ENCODE measurements at places on chromosomes 16 and 17.

- peak; percentile 84 for DNase-seq
These were observed at the start of gene CANT1 for GRCh38 chr17:79009397-79010303. Gene CANT1, minus strand, starts transcription at chr17:79009764. Its CDS starts 12,142 bp downstream, at chr17:78997622.

GRCh38 chr17:9487406-9487805 lies 88.2 kb downstream of the STX8 start:
- DNase-seq = no peak

DNA sequence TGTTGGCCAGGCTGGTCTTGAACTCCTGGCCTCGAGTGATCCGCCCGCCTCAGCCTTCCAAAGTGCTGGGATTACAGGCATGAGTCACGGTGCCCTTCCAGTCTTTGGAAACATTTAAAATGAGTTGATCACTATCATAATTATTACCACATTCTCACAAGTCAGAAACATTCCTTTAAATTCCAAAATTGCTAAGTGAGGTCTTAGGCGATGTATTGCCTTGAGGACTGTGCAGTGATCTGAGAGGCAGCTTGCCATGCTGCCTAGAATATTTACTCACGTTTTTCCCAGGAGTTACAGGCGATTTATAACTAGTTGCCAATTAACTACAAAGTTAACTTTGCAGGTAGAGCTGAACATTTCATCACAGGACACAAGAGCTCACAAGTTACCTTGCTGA lies 5.7 kb upstream of the ATXN1L start:
- no peak for DNase-seq

DNA sequence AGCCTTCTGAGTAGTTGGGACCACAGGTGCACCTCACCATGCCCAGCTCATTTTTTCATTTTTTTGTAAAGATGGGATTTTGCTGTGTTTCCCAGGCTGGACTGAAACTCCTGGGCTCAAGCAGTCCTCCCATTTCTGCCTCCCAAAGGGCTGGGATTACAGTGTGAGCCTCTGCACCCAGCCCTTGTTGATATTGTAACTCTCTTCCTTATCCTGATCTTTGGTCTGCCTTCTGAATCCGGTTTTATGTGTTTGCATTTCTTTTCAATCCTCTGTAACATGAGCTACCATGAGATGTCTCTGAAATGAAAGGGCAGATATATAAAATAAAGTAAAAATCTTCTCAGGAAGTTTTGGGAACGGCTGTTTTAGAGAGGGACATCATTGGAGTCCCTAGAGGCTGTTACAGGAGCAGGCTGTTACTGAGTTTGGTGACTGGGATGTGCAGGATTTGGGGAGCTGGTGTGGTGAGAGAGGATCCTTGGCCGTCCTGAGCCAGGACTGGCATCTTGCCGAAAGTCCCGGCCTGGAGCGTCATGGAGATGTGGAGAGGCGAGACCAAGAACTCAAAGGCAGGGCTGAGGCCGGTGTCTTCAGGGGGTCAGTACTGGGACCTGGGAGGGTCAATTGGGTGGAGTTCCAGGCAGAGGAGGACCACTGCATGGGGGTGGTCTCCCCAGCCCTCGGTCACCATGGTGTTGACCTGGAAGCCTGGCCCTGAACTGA lies 39.4 kb downstream of the ATP2C2 start:
- DNase-seq = no peak

- no peak for DNase-seq
These were observed 79.3 kb downstream of the PCTP start for GRCh38 chr17:55829995-55830612.

- no peak for DNase-seq
These were observed 11.4 kb upstream of the BIRC5 start for GRCh38 chr17:78202666-78203065.

DNA sequence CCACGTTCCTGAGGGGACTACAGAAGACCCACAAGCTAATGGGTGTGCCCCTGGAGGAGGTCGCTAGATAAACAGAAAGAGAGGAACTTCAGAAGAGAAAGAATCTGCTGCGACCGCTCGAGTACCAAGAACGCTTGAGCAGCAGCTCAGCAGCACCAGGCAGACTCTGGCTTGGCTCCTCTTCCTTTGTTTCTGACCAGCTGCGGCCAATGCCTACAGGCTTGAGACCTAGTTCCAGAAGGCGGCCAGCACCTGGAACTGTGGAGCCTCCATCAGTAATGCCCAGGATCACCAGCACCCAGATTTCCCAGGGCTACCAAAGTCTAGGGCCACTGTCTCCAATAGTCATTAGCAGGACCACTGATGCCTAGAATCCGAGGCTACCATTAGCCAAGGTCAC lies 26.0 kb upstream of the GOSR2 start:
- DNase-seq = no peak

DNA sequence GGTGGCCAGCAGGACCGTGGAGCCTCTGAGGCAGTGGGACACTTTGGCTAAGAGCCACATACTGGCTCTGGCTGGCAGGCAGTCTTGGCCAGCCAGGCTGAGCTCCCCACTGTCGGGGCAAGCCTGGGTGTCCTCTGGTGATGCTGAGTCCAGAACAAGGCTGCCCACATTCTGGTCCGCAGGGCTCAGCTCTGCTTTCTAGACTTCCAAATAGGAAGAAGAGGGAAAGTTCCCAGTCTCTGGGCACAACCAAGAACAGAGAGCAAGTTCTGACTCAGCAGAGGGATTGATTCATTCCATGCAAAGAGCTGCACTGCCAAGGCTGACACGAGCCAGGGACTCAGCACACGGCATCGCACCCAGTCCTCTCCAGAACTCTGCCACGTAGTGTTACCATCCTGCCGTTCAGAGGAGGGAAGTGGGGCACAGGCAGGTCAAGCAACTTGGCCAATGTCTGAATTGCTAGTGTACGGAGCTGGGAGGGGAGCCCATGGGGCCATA lies 58.9 kb downstream of the NOS2 start:
- no peak for DNase-seq

DNA sequence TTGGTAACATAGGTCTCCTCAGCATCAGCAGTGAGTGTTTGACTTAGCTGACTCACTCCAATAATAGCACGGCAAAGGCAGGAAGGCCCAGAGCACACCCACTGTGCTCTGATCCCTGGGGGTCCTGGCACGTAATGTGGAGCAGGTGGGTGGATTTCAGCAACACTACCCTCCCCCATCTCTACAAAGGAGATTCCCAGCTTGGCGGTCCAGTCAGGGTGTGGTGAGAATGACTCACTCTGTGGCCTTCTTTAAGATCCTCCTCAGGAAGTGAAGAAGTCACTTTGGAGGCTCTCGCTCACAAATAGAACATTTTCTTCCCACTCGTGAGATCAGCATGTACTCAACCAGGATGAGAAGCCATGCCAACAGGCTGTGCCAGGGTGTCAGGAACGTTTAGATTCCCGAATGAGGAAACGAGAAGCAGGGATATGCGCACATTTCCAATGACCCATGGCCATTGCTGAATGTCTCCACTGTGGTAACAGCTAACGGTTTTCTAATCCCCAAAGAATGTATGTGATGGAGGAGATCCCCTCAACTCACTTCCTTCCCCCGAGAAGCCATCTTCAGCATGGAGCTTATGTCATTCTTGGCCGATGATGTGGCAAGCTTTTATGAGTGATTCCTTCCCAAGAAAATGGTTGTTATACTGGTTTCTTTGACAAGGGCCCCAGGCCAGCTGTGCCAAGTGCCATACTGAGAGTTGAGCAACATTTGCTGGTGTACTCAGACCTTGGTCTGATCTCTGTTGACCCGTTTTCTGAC lies 365.2 kb downstream of the C16orf95 start:
- no peak for DNase-seq

DNA sequence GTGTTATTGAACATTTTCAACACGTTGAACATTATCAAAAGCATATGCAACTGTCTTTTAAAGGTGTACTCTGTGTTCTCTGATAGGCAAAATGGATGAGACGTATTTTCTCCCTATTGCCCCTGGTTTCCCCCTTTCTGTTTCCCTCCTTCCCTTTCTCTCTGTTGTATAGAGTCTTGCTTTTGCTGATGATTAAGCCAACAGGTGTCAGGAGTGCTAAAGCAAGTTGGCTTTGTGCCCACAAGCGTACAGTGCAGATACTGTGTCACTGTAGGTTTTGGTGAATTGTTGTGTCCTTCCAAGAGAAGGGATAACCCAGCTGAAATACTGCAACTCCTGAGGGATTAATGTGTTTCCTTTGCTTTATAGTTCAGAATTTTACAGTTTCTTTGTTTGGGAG lies 74.4 kb downstream of the COX10 start:
- DNase-seq = no peak

GRCh38 chr17:14325618-14326167 lies 24.8 kb downstream of the HS3ST3B1 start:
- no peak for DNase-seq

DNA sequence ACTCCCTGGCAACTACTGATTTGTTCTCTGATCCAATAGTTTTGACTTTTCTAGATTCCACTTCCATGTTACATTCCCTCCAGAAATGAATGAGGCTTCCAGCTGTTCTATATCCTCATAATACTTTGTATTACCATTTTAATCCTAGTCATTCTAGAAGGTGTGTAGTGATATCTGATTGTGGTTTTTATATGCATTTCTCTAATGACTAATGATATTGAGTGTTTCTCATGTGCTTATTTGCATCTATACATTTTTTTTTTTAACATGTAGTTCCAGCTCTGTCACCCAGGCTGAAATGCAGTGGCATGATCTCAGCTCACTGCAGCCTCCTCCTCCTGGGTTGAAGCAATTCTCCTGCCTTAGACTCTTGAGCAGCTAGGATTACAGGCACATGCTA lies 7.3 kb downstream of the ADGRG5 start:
- DNase-seq = no peak

DNA sequence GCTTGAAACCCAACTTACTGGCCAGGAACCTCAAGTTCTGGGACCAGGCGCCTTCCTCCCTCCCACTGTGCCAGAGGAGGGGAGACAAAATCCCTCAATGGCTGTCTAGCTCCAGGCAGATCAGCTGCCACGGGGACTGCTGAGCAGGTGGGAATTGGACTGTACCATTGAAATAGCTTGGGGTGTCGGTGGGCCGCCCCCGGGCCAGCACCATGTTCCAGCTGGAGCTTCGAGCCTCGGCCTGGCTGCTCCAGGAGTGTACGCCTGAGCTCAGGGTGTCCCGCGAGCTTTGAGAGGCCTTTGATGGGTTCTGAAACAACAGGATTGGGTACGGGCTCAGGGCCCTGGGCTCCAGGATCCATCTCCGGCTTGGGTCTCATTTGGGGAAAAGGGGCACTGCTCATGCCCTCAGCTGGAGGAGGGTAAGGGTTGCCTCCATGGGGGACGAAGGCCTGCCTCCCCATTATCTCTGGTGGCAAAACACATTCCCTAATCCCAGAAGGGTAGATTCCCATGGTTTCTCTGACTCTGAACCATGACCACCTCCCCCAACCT lies 4.6 kb upstream of the SPATA32 start:
- no peak for DNase-seq

- DNase-seq = peak; percentile 26
These were observed 40.7 kb upstream of the ANKFY1 start for GRCh38 chr17:4304417-4305027.

DNA sequence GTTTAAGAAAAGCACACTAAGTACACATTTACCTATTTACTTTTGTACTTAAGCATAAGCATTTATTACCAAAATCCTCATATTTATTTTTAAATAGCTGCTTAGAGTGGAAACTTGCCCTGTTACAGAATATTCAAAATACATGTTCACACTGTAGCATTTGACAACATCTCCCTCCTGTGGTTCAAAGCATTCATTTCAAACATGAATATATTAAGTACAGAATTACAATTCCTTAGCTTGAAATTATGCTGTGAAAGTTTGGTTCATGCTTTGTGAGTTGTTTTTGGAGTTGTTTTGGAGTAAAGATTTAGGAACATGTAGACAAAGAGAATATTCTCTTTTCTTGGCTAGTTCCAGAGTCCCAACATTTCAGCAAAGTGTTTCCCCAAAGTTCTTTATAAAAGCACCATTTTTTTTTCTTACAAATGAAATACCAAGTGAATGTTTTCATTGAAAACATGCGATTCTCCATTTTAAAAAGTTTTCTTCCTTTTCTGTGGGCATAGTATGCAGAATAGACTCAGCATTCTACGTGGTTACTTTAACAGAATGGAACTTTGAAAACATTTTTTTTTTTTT lies 33.2 kb downstream of the TUBD1 start:
- no peak for DNase-seq

GRCh38 chr16:25033852-25034251 lies 18.7 kb upstream of the ARHGAP17 start:
- DNase-seq = no peak

DNA sequence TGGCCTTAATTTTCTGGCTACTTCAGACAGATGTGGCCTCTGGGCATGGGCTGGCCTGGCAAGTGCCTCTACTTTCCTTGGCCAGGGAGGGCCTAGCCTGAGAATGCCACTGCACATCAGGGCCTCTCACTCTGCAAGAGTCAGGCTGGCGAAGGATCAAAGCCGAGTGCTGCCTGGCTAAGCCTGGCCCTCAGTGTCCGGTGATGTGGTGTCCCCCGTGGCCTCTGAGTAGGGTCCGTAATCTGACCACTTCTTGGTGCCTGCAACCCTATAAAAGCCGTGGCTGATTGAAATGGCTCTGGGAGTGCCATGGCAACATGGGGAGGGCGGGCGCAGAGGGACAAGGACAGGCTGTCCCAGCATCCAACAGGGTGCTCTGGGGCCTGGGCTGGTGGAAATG lies 30.2 kb downstream of the TBX4 start:
- no peak for DNase-seq

GRCh38 chr17:45129426-45129939 lies 2.8 kb downstream of the PLCD3 start:
- DNase-seq = no peak

- DNase-seq = no peak
These were observed 4.6 kb downstream of the KIFC3 start for GRCh38 chr16:57797526-57798266.

- DNase-seq = no peak
These were observed 15.3 kb downstream of the NLRC5 start for GRCh38 chr16:57004387-57005250.

- DNase-seq = no peak
These were observed 2.6 kb downstream of the RAI1 start for GRCh38 chr17:17683710-17684365.

DNA sequence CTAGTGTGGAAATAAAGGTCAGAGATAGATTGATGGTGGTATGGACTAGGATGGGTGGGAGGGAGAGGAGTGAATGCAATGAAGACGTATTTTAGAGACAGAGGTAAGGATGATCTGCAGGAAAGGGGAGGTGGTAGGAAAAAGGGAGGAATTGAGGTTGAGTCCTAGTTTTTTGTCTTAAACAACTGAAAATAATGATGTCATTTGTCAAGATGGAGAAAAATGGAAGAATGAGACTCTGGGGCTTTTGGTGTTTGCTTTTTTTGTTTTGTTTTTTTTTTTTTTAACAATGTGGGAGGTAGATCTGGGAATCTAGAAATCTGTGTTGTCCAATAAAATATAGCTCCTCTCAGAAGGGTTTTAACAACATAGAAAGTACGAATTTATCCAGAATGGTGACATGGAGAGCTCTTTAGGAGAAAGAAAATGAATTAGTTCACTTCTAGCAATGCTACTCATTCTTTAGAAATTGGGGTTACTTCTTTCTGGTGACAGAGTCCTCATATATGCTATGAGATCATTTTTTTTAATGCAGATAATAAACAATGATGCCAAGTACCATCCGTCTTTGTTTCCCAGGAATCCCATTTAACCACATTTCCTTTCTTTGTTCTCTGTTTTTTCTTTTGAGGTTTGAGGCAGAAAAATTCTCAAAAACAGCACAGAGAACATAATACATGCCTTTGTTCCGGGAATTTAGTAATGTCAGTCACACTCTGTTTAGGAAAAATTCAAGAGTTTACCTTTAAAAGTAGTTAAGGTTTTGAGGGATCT lies 225.3 kb upstream of the COX10 start:
- DNase-seq = no peak

GRCh38 chr17:83122834-83123233 lies 43.4 kb downstream of the METRNL start:
- DNase-seq = no peak

- DNase-seq = no peak
These were observed 70.4 kb upstream of the CLEC18A start for GRCh38 chr16:69880640-69881133.
